NCI-H2081 (cell line): ENCODE measurements at places on chromosomes 13 and 19.
A peak's percentile ranks its signal among the peaks of the same experiment; 100 is the strongest.

GRCh38 chr19:48444129-48444935 is 1.5 kb upstream of the GRWD1 start:
- no peak for DNase-seq

DNA sequence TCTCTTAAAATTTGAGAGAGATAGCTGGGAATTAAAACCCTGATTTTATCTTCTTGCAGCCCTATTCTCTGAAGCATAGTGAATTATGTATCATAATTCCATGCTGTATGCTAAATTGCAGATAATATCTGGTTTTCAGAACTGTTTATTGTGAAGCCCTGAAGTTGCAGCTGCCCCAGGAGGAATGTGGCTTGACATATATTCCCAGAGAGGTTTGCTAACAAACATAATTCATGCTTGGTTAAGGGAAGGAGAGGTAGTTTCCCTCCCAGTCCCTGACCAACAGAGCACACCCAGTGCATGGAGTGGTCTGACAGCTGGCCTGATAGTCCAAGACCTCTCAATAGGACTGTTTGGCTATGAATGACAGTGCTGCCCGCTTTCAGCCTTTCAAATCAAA is 500.6 kb upstream of the MIR17HG start:
- no peak for DNase-seq

- DNase-seq = no peak
These were observed 776 bp downstream of the DNAJC3 start for GRCh38 chr13:95677564-95678266.

- DNase-seq = no peak
These were observed 9.8 kb upstream of the ALOX5AP start for GRCh38 chr13:30725326-30726085.

- DNase-seq = peak; percentile 18
These were observed 19.3 kb downstream of the GADD45B start for GRCh38 chr19:2495130-2495641.

DNA sequence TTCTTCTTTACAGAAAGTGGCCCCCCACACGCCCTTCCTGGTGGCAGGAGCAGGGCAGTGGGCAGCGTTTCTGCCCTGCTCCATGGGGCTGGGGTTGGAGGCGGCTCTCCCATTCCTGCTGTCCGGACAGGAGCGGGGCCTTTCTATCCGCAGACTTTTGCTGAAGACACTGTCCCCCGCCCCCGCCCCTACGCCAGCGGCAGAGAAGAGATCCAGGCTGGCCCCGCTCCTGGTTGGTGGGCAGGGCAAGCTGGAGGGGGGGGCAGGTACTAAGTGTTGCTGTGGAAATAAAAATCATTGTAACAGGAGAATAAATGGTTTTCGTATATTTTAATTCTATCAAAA is 81.7 kb downstream of the ZNF429 start:
- DNase-seq = no peak

GRCh38 chr13:47598340-47598911 is 402.6 kb downstream of the SUCLA2 start:
- no peak for DNase-seq

DNA sequence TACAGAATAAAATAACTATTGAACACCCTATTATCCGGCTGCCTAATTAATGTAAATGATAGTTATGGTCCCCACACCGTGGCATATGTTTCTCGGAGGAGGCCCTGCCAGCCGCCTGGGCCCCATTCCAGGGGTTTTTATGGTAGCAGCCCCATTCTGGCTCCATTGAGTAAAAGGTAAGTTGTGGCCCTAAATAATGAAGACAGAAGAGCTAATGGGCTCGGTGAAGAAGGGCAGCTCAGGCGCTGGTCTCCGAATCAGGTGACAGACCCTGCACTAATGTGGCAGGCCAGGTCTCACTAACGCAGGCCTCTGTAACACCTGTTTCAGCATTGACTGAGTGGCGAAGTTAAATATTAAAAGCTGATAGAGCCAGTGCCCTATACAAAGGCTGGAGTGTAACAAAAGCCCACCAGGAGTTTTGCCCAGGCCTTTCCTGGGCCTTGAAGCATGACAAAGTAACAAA is 19.1 kb downstream of the POP4 start:
- no peak for DNase-seq

DNA sequence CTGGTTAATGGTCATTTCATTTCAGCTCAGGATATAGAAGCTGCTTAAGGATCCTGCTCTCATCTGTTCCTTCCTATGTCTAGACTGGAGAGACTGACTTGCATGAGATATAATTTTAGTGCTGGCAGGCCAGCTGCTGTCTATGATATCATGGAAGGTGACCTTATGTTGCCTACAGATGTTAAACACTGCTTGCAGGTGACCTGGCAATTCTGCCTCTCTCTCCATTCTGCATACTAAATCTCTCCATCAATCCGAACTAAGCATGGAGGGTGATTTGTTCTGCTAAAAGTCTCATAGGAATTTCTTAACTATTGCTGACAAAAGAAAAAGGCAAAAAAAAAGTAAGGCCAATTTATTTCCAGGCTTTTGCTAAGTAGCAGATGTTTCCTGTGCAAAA is 81.0 kb downstream of the CCNA1 start:
- DNase-seq = no peak

DNA sequence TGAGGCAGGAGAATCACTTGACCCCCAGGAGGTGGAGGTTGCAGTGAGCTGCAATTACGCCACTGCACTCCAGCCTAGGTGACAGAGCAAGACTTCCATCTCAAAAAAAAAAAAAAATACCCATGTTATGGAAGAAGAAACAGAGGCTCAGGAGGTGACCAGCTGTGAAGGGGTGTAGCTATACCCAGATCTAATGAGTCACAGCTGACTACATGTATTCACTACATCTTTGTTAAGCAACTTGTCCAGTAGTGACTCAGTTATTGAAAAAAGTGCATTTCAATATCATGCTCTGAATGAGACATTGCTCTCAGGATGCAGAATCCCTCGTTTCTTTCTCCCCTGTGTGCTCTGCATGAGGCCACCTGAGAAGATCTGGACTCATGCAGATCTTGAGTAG is 16.1 kb upstream of the SPART start:
- no peak for DNase-seq

- peak; percentile 82 for DNase-seq
These were observed 86.6 kb downstream of the TNFRSF19 start for GRCh38 chr13:23656637-23657371.

DNA sequence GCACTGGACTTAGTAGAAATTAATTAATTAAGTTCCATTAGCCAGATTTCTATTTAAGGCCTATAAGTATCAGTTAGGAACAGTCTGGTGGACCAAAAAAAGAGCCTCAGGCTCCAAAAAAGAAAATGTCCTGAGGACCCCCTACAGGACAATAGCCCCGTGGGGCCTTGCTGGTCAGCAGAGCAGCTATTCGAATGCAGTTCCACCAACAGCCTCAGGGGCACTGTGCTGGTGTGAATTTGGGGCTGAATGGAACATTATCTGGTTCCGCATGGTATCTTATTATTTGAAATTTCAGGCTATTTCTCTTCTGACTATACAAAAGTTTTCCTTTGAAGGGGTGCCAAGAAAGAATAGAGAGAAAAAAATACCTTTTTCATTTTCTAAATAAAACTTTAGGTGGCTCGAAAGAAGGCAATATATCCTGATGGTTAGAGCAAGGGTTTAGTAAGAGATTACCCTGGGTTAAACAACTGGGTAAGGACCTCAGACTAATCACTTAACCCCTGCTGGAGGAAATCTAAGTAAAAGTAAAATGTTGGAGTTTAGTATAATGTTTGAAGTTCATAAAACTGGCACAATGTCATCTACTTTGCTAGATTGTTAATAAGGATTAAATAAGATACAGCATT is 147.2 kb downstream of the MIPEP start:
- no peak for DNase-seq

DNA sequence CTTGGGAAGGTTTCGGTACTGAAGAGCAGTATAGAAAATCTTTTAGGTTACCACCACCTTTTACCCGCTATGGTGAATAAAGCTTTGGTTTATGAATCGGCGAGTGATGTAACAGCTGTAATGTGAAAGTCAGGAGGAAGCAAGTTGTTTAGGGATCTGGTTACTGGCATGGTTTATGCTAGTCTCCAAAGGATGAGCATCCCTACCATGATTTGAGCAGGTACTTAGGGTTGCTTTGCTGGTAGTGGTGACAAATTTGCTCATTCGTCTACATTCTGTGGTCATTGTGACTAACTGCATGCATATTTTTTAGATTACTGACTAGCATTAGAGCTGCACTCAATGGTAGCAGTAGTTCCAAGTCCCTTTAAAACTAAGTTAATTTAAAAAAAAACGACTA is 104.1 kb downstream of the FRY start:
- no peak for DNase-seq

GRCh38 chr13:33535061-33535460 is 249.5 kb upstream of the STARD13 start:
- DNase-seq = no peak

DNA sequence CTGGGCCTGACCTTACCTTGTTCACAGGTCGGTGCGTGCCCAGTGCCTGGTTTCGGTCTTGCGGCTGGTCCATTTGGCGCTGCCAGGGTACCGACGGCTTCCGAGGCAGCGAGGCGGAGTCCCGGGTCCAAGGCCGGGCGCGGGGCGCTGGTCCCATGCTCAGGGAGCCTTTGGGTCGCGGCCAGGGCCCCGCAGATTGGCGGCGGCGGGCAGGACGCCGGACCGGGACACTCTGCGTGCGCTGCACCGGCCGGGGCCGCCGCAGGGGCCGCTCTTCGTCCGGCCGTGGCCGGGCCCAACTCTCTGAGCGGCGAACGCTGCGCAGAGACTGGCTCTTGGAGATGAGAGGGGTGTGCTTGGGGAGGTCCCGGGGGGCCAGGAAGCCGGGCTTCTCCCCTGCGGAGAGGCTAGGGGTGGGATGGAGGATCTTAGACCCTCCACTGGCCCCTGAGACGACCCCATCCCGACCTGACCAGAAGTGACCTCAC is 3.4 kb upstream of the WIZ start:
- no peak for DNase-seq

DNA sequence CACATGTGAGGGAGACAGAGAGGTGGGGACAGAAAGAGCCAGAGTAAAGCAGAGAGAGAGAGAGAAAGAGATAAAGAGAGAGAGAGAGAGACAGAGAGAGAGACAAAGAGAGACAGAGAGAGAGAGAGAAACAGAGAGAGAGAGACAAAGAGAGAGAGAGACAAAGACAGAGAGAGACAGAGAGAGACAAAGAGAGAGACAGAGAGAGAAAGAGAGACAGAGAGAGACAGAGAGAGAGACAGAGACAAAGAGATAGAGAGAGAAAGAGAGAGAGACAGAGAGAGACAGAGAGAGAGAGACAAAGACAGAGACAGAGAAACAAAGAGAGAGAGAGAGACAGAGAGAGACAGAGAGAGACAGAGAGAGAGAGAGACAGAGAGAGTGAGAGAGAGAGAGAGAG is 4.2 kb upstream of the TTYH1 start:
- DNase-seq = no peak

DNA sequence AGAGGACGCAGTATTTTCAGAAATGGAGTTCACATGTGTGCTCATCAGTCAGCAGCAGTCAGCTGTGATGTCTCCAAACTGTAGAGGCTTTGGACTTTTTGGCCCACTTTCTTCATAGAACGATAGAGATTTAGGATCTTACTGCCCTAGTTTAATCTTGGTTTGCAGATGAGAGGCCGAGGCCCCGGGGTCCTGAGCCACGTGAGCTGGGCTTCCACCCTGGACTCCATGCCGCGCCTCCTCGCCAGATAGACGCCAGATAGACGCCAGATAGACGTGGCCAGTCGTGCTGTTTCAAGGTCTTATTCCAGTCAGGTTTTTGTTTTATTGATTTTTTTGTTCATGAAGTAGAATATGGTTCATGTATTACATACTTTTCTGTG is 11.7 kb upstream of the MCF2L start:
- no peak for DNase-seq
